ENCODE measurements at places on chromosomes 3 and 15.
A peak's percentile ranks its signal among the peaks of the same experiment; 100 is the strongest.

- DNase-seq: no peak
Measured at GRCh38 chr3:71662056-71662455, 63.1 kb downstream of the EIF4E3 start.

DNA sequence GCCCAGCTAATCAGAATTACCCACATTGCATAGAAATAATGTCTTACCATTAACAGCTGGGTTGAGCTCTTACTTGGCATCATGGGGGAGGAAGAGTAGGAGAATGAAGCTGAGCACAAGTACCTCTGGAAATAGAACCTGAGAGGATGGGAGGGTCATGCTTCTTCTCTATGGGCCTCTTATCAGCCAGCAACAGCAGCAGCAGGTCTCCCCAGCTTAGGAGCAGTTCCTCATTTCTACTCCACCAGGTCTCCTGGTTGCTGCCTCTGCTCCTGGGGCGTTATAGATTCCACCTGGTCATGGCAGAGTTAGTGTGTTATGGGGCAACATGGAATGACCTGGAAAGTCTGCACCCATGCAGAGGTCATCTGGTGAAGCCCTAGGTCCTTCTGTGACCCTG lies 3.4 kb downstream of the FSD2 start:
- DNase-seq: no peak

DNA sequence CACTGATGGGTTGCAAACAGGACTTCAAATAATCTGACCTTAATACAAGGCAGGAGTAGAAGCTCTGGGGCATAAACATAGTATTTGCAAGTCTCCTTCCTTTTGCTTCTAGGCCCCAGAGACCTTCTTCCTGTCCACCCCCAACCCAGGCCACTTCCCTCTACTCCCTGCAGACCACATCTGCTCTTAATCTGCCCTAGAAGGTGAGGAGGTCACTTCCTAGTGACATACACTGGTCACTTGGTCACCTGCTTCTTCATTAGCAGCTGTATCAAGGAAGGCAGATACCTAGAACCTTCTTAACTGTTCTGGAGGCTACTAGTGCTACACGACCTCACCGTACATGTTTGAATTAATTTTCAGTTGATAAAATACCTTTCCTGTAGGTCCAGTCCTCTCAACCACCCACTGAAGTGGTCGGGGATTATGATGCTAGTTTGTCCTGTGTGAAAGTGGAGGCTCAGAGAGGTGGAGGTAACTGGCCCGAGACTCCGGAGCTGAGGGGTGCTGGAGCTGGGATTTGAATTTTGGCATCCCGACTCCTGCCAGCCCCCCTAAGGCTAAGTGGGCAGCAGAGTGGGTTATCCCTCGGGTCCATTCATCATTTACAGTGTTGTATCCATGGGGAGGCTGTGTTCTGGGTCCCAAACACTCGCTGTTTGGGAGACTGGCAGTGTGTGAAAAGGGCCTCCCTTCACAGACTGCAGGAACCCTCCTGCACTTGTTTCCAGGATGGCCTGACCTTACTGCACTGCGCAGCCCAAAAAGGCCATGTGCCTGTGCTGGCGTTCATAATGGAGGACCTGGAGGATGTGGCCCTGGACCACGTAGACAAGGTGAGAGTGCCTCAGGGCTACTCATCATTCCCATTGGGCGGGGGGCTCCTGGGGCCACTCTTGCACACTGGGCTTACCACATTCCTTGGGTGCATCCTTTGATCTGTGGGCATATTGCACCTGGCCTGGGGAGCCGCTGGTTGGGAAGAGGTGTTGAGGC lies 13.9 kb downstream of the ANKDD1A start:
- no peak for DNase-seq

DNA sequence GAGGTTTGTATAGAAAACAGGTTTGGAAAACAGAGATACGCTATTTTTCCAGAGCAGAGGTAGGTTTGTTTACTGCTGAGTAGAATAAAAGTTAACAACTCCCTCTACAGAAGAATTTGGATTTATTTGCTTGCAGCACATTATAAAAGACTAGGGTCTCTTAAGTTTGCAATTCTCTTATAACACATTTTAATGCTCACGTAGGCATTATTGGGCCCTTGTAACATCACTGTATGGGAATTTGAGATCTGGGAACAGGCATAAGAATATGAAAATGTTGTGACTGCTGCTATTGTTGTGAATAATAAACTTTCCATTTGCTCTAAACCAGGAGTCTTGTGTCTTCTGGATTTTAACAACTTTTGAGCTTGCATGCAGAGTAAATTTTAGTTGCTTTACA lies 128.3 kb upstream of the CADM2 start:
- DNase-seq: no peak

GRCh38 chr15:94844198-94844537 lies 612.8 kb downstream of the MCTP2 start:
- no peak for DNase-seq

- DNase-seq: no peak
Measured at GRCh38 chr3:13280811-13281506, 139.2 kb downstream of the NUP210 start.

- no peak for DNase-seq
Measured at GRCh38 chr15:70356919-70357318, 259.2 kb upstream of the TLE3 start.

GRCh38 chr3:111589303-111590142 lies 5.6 kb downstream of the ZBED2 start:
- DNase-seq: no peak

GRCh38 chr15:71103102-71103676 lies 12.1 kb upstream of the THSD4 start:
- peak; percentile 56 for DNase-seq

GRCh38 chr3:9691636-9692035 lies 12.0 kb upstream of the CPNE9 start:
- DNase-seq: no peak

- DNase-seq: peak; percentile 9
Measured at GRCh38 chr3:69085168-69085832, 563 bp downstream of the ARL6IP5 start.

GRCh38 chr3:16411441-16411840 lies 102.1 kb downstream of the RFTN1 start:
- DNase-seq: no peak

DNA sequence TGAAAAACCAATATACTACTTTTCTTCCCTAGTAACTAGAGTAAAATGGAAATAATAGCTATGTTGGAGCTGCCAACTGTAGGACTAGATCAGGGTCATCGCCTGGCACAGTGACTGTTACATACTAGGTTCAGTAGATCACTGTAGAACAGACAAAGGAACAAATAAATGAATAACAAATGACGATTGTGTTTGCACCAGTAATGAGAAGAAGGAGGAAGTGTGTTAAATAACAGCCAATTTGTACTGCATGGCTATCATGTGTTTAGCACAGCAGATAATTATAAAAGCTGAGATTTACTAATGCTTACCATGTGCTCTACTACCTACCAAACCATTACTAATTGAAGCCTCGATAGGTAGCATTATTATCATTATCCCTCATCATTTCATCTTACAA lies 85.3 kb upstream of the FXR1 start:
- no peak for DNase-seq

- DNase-seq: no peak
Measured at GRCh38 chr3:122969585-122970469, 57.7 kb downstream of the SEMA5B start.

DNA sequence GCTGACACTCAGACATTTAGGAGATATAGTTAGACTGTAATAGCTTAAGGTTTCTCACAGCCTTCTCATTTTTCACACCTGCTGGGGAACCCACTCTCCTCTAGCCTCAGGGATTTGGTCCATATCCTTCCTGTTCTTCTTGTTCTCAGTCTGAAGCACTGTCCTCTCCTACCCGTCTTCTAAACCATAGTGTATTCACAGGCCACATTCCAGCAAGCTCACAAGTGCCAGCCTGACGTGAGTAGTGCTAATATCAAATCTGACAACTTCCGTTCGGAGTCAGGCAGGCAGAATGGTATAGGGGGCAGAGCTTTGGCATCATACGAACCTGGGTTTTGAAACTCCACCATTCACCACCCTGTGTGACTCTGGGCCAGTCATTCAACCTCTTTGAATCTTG lies 6.9 kb upstream of the CA12 start:
- DNase-seq: no peak

- DNase-seq: no peak
Measured at GRCh38 chr3:114953800-114954199, 193.3 kb downstream of the ZBTB20 start.

GRCh38 chr3:159786489-159787177 lies 202.0 kb upstream of the IL12A start:
- DNase-seq: no peak

Data from urothelium cell line (cell line).